ENCODE measurements at places on chromosomes 1 and 21.

GRCh38 chr21:15149600-15150224 lies 84.9 kb upstream of the NRIP1 start:
- no peak for DNase-seq

GRCh38 chr21:26366781-26367180 lies 196.2 kb upstream of the APP start:
- DNase-seq: no peak

DNA sequence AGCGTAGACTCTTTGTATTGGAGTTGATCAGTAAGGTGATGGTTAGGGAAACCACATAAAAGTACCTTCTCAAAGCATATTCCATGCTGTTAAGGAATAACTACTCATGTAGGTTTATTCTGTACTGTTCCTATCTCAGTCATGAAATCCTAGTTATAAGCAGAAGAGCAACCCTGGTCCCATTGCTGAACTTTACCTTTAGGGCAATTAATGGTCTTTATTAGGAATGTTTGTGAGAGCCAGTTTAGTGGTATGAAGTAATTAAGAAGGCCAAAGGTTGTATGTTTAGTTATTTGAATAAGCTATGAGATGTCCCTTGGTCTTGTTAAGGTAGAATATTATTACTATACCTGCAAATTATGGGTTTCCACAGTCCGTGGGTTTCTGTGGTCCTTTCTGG lies 44.0 kb downstream of the ACP6 start:
- DNase-seq: no peak

DNA sequence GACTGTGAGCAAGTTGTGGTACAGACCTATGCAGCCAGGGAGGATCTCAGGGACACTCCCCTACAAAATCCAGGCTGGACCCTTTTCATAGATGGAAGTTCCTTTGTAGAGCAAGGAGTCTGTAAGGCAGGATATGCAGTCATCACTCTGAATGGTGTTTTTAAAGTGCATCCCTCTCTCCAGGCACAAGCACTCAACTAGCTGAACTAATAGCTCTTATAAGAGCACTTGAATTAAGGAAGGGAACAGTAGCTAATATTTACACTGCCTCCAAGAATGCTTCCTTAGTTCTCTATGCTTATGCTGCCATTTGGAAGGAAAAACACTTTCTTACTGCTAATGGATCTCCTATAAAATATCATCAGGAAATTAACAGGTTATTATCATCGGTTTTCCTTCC lies 27.0 kb upstream of the SMYD3 start:
- no peak for DNase-seq

DNA sequence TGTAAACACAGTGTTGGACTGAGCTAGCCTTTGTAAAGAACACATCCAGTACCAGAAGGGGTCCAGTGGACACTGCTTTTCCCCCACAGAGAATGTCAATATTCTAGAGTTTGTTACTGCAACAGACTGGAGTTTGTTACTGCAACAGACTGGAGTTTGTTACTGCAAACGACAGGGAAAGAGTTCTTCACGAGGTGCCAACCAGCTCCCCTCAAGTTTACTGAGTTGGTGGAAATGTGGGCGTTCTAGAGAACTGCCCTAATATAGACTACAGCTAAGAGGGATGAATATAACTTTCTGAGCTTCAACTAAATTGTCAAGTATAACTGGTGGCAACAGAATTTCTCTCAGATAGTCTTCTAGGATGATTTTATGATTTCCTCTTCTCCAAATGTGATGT lies 73.8 kb upstream of the NEK2 start:
- no peak for DNase-seq

- peak; percentile 76 for DNase-seq
Measured at GRCh38 chr1:95115708-95116137, 1.4 kb upstream of the TLCD4 start.

- DNase-seq: no peak
Measured at GRCh38 chr1:29414086-29414485, 177.8 kb downstream of the PTPRU start.

GRCh38 chr1:85465099-85465785 lies at the start of gene DDAH1:
DDAH1 (minus strand) TSS chr1:85465159; CDS start chr1:85465045, 114 bp downstream.
- DNase-seq: no peak

DNA sequence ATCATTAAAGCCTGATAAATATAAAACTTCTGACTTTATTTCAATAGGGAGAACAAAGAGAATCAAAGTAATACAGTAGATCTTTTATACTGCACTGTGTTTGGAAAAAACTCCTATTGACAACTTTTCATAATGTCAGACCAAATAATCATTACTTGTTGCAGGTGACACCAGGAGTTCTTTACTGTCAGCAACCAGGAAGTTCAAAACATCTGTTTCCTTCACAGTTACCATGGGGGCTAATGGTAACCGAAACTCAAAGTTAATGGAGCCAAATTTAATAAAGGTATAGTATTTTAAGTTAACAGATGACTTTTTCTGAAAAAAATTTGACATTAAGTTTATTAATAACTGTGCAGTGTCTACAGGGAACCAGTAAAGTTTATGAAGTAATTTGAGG lies 10.6 kb downstream of the EFCAB7 start:
- no peak for DNase-seq

GRCh38 chr1:62280150-62280549 lies 39.1 kb downstream of the KANK4 start:
- no peak for DNase-seq

DNA sequence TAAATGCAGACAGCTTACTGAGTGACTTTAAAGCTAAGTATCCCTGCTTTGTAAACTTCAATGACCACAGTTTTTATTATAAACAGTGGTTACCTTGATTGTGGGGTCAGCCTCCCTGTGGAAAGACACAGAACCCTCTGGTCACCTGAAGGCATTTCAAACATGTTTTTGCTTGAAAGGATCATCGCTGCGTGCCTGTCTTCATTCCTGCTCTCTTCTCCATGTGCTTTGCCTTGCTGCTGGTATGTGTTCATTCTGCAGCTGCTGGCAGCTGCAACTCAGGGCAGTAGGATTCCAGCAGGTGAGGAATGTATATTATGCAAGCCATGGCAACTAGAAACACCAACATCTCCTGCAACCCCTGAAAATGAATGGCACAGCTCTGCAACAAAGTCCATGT lies 81.0 kb upstream of the VAV3 start:
- DNase-seq: no peak

All from OCI-M1 (cell line).